Esophagus squamous epithelium (tissue), 5 donors: ENCODE measurements at places on chromosomes 7 and 10. TPM values are rescaled to one million over a fixed set of nuclear protein-coding genes. Genes with fewer than 3 reads are reported as not detected.
A peak's percentile ranks its signal among the peaks of the same experiment; 100 is the strongest.

DNA sequence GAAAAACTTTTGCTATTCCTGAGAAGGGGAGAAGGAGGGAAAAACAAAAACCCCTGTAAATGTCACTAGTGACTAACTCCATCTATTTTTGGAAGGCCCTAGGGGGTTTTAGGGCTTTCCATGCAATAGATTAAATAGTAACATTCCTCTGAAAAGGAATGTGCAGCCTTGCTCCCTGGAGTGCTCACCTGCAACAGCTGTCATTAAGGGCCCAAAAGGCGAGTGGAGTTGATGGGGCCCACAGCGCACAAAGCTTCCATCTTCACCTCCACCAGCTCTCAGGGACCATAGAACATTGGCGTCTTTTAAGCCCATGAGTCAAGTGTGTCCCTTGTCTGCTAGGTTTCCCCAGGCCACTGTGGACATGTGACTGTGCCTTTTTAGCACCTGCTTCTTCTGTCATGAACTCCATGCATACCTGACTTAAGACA lies 58.0 kb upstream of the IL6 start:
- H3K27me3 ChIP-seq: no peaks in the 10 kb centered on the region
- no peak overlapping the region for H3K27ac ChIP-seq
- peaks cover 34% of the 10 kb centered on the region for H3K4me1 ChIP-seq
- DNase-seq: no peak

- DNase-seq: no peak
- no peak overlapping the region for H3K4me3 ChIP-seq
Observed at GRCh38 chr10:119518936-119519335, 23.6 kb downstream of the RGS10 start.

The HELLS gene
- 90.8 TPM for total RNA-seq

- no peak for DNase-seq
- H3K27ac ChIP-seq: peak overlapping the region; percentile 69
- H3K36me3 ChIP-seq: no peaks in the 10 kb centered on the region
- H3K4me1 ChIP-seq: peaks cover 65% of the 10 kb centered on the region
- peaks cover 27% of the 10 kb centered on the region for H3K27me3 ChIP-seq
Observed at GRCh38 chr7:25944777-25945515, 207.1 kb upstream of the NFE2L3 start.

GRCh38 chr7:21996641-21997040 lies 50.9 kb upstream of the CDCA7L start:
- H3K27ac ChIP-seq: no peak overlapping the region
- H3K36me3 ChIP-seq: no peaks in the 10 kb centered on the region
- H3K4me1 ChIP-seq: peaks cover 13% of the 10 kb centered on the region

- DNase-seq: no peak
- peak overlapping the region; percentile 22 for H3K27ac ChIP-seq
- H3K36me3 ChIP-seq: no peaks in the 10 kb centered on the region
- no peaks in the 10 kb centered on the region for H3K27me3 ChIP-seq
- H3K4me3 ChIP-seq: peak overlapping the region; percentile 55
Observed at GRCh38 chr10:73647211-73647874, 6.1 kb upstream of the MYOZ1 start.

The SPDYE9 gene
- not detected for total RNA-seq

- DNase-seq: no peak
- H3K4me1 ChIP-seq: no peaks in the 10 kb centered on the region
- no peak overlapping the region for H3K27ac ChIP-seq
- peaks cover under 1% of the 10 kb centered on the region for H3K27me3 ChIP-seq
- H3K4me3 ChIP-seq: no peak overlapping the region
Observed at GRCh38 chr10:29389935-29390334, 101.1 kb downstream of the LYZL1 start.

The HTRA1 gene
- total RNA-seq: 16.1 TPM

The RBP3 gene
- total RNA-seq: not detected

- no peak overlapping the region for H3K27ac ChIP-seq
- H3K27me3 ChIP-seq: no peaks in the 10 kb centered on the region
- no peak for DNase-seq
- H3K4me3 ChIP-seq: no peak overlapping the region
- H3K4me1 ChIP-seq: no peaks in the 10 kb centered on the region
Observed at GRCh38 chr7:28674359-28674782, 262.1 kb downstream of the CREB5 start.

The SORBS1 gene
- 99.1 TPM for total RNA-seq

The ARHGEF35 gene
- total RNA-seq: 16.5 TPM

The CYP3A7 gene
- not detected for total RNA-seq

- no peak overlapping the region for H3K4me3 ChIP-seq
- no peaks in the 10 kb centered on the region for H3K36me3 ChIP-seq
- DNase-seq: no peak
- peaks cover 45% of the 10 kb centered on the region for H3K4me1 ChIP-seq
- no peaks in the 10 kb centered on the region for H3K27me3 ChIP-seq
- peak overlapping the region; percentile 74 for H3K27ac ChIP-seq
Observed at GRCh38 chr10:110411047-110411410, 86.7 kb upstream of the DUSP5 start.

DNA sequence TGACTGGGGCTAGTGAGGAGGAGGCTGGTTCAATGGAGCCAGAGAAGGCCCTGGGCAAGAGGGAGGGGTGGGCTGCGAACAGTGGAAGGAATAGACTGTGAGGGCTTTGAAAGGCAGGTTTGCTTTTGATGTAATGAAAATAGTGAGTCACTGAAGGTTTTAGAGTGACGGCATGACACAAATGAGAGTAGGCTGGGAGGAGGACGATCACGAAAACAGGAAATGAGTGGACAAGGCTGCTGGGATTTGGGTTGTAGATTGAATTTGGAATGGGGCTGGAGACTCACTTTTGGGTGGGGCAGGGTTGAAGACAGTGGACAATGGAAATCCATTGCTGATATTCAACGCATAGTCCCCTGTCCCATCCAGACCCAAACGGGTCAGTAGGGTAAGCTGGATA lies 139.6 kb downstream of the CDH23 start:
- H3K36me3 ChIP-seq: no peaks in the 10 kb centered on the region
- no peaks in the 10 kb centered on the region for H3K4me1 ChIP-seq
- no peak overlapping the region for H3K27ac ChIP-seq
- no peaks in the 10 kb centered on the region for H3K27me3 ChIP-seq
- no peak for DNase-seq

The ZNF503 gene
- total RNA-seq: 15.3 TPM

- H3K27me3 ChIP-seq: no peaks in the 10 kb centered on the region
- DNase-seq: no peak
- H3K27ac ChIP-seq: no peak overlapping the region
- H3K4me3 ChIP-seq: no peak overlapping the region
- no peaks in the 10 kb centered on the region for H3K36me3 ChIP-seq
Observed at GRCh38 chr10:44352316-44353127, 32.4 kb downstream of the CXCL12 start.

The FAM237B gene
- not detected for total RNA-seq

DNA sequence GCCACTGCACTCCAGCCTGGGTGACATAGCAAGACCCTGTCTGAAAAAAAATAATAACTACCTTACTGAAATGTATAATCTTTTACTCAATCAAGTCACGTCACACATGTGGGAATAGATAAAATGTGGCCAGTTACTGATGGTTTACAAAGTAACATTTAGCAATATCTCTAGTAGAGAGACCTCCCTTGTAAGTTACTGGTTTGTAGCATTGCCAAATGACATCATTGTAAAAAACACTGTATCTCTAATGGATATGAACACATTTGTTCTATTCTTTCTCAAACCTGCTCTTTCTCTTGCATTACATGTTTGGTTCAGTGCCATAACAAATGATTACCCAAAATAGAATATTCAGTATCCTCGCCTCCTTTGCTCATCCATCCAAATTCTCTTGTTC lies 18.8 kb downstream of the TET1 start:
- H3K27me3 ChIP-seq: no peaks in the 10 kb centered on the region
- no peaks in the 10 kb centered on the region for H3K36me3 ChIP-seq
- H3K27ac ChIP-seq: no peak overlapping the region
- no peak overlapping the region for H3K4me3 ChIP-seq
- H3K4me1 ChIP-seq: no peaks in the 10 kb centered on the region
- no peak for DNase-seq

The TAF6 gene
- total RNA-seq: 24.4 TPM

The NPTX2 gene
- total RNA-seq: 1.6 TPM

The RNF32 gene
- total RNA-seq: 0.66 TPM

The JMJD1C gene
- 69.6 TPM for total RNA-seq

GRCh38 chr10:7958442-7958841 lies 96.0 kb upstream of the GATA3 start:
- no peaks in the 10 kb centered on the region for H3K36me3 ChIP-seq
- DNase-seq: no peak
- H3K27me3 ChIP-seq: no peaks in the 10 kb centered on the region
- H3K4me1 ChIP-seq: no peaks in the 10 kb centered on the region

- H3K36me3 ChIP-seq: no peaks in the 10 kb centered on the region
- no peak for DNase-seq
Observed at GRCh38 chr10:6141296-6142151, 52.7 kb downstream of the RBM17 start.

The OPN4 gene
- total RNA-seq: not detected

The C10orf90 gene
- total RNA-seq: not detected

DNA sequence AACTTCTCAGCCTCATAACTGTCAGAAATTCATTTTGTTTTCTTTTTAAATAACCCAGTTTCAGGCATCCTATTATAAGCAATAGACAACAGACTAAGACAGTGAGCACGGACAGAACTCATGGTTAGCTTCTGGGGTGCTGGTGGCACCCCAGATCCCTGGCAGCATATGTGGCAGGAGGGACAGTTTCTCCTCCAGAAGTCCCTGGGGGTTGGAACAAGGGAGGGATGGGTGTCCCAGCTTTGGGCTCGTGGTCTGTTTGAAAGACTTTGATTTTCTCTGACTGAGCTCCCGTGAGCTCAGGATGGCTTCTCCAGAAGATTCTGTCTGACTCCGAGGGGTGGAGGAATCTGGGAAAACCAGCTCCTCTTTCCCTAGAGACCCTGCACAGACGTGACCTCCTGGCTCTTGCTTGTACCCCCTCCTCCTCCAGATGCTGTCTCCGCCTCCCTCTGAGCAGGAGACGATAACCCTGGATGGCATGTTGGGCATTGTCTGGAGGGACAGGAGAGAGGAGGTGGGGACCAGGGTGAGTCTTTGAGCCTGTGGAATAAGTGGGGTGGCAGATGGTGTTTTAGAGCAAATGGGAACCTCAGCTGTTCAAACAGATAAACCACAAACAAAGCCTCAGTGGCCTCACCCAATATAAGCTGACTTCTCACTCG lies 421.1 kb downstream of the GLRX3 start:
- H3K27me3 ChIP-seq: no peaks in the 10 kb centered on the region
- DNase-seq: no peak
- no peak overlapping the region for H3K27ac ChIP-seq
- H3K36me3 ChIP-seq: no peaks in the 10 kb centered on the region
- no peak overlapping the region for H3K4me3 ChIP-seq
- H3K4me1 ChIP-seq: no peaks in the 10 kb centered on the region

DNA sequence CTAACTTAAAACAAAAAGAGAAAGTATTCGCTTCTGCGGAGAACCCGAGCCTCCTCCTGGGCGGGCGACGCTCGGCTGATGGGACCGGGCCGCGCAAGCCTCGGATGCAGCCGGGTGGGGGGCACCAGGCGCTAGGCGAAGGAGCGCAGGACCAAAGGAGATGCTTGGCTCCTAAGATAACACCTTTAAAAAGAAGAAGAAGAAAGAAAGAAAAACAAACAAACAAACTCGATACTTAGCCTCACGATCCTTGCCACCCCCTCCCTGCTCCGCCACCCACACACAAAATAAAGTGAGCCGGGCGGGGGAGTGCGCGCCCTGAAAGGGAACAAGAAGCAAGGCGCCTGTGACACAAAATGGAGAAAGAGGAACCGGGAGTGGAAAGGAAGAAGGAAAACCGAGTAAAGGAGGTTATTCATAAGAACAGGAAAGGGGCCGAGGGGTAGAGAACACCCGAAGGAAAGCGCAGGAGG lies 34.0 kb upstream of the EBLN1 start:
- peaks cover 17% of the 10 kb centered on the region for H3K4me1 ChIP-seq
- H3K36me3 ChIP-seq: no peaks in the 10 kb centered on the region
- DNase-seq: no peak
- peak overlapping the region; percentile 98 for H3K27ac ChIP-seq

DNA sequence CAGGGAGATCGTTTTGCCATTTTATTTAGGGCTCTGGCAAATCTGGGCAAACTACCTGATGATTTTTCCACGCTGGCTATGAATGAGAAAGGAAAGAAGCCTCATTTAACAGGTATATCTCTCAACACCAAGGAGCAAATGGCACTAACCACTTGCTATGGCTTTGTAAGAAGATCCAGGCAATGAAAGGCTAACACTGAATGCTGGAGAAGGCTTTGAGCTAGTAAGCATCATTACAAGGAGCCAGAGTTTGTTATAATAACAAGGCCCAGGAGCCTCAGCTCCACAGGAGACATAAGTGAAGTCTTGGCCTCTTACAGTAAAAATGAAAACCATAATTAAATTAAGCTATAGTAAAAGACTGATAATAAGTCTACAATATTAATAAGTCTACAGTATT lies 123.1 kb downstream of the CNOT4 start:
- no peak for DNase-seq
- no peak overlapping the region for H3K4me3 ChIP-seq
- H3K27me3 ChIP-seq: no peaks in the 10 kb centered on the region
- H3K36me3 ChIP-seq: no peaks in the 10 kb centered on the region

DNA sequence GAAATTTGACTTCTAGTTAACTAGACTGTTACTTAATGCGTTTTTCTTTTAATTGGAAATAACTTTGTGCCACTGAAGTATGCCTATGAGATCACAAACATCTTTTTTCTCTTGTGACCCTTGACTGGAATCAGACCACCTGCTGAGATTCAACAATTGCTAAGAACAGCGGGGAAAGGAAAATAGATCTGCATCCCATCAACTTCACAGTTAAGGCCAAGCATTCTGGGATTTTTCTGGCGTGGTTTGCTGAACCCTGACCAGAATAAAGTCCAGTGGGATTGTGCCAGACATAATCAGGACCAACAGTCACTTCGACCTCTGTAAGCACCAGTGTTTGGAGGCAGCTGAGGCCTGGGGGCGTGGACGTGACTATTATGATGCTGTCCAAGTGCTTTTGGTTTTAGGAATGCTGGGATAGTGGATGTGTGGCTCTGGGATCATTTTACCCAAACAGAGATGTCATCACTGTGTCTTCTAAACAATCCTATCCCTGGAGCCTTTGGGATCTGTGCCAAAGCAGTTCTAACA lies 373.3 kb upstream of the PRKCQ start:
- no peak for DNase-seq
- H3K36me3 ChIP-seq: no peaks in the 10 kb centered on the region
- no peaks in the 10 kb centered on the region for H3K27me3 ChIP-seq
- H3K4me3 ChIP-seq: no peak overlapping the region
- no peak overlapping the region for H3K27ac ChIP-seq

The COL26A1 gene
- total RNA-seq: not detected

DNA sequence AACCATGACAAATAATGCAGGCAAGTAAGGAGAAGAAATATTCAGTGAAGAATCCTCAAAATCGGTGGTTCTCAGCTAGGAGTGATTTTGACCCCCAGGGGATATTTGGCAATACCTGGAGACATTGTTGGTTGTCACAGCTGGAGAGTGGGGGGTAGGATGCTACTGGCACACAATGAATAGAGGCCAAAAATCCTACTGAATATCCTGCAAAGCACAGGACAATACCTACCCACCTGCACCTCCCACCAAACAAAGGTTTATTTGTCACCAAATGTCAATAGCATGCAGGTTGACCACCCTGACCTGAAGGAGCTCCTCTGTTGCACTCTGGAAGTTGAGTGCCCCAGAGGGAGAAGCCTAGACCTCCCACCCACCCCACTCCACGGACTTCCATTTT lies 1028.6 kb downstream of the CNTNAP2 start:
- no peak overlapping the region for H3K4me3 ChIP-seq
- H3K4me1 ChIP-seq: no peaks in the 10 kb centered on the region
- H3K36me3 ChIP-seq: no peaks in the 10 kb centered on the region
- H3K27me3 ChIP-seq: no peaks in the 10 kb centered on the region
- H3K27ac ChIP-seq: no peak overlapping the region
- no peak for DNase-seq

The IL6 gene
- 0.95 TPM for total RNA-seq
